Liver (tissue), 10 donors: ENCODE measurements at places on chromosomes 2 and 18. TPM values are rescaled to one million over a fixed set of nuclear protein-coding genes. Genes with fewer than 3 reads are reported as not detected.

DNA sequence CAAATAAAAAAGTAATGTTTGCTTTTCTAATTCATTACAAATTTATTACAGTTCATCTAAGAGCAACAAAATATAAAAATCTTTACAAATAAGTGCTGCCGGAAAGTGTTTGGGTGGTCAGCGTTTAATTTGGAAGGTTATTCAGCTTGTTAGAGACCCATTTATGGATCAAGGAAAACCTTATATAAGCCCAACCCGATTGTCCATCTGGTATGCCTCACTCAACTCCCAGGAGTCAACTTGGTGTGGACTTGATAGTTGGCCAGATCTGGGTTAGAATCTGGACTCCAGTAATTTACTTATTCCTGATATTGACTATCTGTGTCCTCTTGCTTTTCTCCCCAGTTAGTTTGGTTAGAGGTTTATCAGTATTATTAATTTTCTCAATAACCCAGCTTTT, 106.2 kb downstream of the KCTD1 start:
- no peak for DNase-seq

- DNase-seq: no peak
Observed at GRCh38 chr2:228871012-228871411, 400.1 kb downstream of the PID1 start.

GRCh38 chr2:20390524-20391123, 40.0 kb upstream of the PUM2 start:
- DNase-seq: no peak

- no peak for DNase-seq
Observed at GRCh38 chr2:195563857-195564512, 93.0 kb upstream of the SLC39A10 start.

- no peak for DNase-seq
Observed at GRCh38 chr2:158179660-158180059, 78.0 kb downstream of the UPP2 start.

- DNase-seq: no peak
Observed at GRCh38 chr2:26139269-26140183, 33.4 kb upstream of the GAREM2 start.

DNA sequence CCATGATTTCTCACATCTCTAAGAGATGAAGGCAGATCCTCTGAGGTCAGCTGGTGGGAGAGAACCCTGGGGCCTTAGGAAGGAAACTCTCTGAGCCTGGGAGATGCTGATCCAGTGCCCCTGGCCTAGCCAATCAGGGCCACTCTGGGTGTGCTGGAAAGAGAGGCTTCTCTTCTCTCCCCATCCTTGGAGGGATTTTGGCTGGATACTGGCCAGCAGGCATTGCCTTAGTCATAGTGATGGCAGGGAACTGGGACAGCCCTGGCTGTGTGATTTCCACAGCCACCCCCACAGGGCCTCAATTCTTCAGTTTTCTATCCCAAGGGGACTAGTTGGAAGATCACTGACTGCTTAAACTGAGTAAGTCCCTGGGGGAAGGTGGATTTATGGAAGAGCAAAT, 26.6 kb upstream of the PLB1 start:
- DNase-seq: no peak

DNA sequence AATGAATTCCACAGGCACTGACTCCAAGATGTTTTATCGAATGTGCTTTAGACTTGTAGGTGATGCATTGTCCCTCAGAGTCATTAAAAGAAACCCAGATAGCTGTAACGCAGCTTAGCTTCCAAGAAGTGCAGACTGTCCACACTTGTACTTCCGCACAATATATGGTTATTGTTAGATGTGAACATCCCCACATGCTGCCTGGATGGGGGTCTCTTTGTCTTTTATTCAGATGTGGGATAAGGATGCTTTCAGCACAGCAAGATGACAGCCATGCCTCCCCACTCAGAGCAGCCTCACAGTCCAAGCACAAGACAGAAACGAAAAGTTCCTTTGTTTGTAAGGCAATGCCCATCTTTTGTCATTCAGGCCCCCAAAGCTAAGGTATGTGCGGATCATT, 416.6 kb downstream of the HRH4 start:
- DNase-seq: no peak

GRCh38 chr18:70290482-70291294, 1.8 kb downstream of the SOCS6 start:
- no peak for DNase-seq

DNA sequence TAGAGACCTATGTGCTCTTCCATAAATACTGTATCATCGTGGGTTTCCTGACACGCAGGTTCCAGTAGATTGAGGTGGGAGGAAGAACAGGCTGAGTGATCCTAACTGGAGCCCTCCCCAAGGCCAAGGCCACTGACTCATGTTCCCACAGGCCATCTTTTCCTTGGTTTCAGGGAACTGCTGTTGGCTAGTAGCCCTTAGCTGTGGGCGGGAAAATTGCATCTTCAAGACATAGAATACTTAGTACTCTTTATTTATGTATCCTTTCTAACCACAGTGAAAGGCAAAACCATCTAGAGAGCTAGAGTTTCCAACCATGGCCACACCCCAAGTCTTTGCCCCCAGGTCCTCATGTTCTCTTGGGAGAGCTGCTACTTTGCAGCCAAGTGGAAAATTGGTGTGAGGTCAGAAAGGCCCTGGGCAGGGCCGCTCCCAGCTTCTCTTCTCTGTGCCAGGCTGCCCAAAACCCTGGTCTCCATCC, 55.9 kb downstream of the COPS8 start:
- DNase-seq: peak; percentile 9

DNA sequence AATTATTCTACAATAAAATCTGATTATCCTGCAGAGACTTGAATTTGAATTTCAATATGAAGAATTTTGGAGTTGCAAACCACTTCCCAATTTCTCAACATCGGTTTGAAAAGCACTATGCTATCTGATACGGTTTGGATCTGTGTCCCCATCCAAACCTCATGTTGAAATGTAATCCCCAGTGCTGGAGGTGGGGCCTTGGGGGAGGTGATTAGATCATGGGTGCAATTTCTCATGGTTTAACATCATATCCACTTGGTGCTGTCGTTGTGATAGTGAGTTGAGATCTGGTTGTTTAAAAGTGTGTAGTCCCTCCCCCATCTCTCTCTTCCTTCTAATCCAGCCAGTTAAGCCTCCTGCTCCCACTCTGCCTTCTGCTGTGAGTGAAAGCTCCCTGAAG, 205.7 kb downstream of the NBAS start:
- no peak for DNase-seq

- no peak for DNase-seq
Observed at GRCh38 chr2:148586522-148587128, 57.9 kb upstream of the EPC2 start.

DNA sequence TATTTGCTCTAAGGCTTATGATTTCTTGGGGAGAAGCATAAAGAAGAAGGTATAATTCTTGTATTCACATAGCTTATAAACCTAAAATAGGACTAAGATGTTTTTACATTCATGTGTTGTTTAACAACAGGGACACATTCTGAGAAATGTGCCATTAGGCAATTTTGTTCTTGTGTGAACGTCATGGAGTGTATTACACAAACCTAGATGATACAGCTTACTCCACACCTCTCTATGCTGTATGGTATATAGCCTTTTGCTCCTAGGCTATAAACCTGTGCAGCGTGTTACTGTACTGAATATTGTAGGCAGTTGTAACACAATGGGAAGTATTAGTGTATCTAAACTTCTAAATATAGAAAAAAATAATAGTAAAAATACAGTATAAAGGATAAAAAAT, 92.1 kb downstream of the PHLPP1 start:
- no peak for DNase-seq

- no peak for DNase-seq
Observed at GRCh38 chr2:101442667-101443061, 32.2 kb downstream of the RFX8 start.

DNA sequence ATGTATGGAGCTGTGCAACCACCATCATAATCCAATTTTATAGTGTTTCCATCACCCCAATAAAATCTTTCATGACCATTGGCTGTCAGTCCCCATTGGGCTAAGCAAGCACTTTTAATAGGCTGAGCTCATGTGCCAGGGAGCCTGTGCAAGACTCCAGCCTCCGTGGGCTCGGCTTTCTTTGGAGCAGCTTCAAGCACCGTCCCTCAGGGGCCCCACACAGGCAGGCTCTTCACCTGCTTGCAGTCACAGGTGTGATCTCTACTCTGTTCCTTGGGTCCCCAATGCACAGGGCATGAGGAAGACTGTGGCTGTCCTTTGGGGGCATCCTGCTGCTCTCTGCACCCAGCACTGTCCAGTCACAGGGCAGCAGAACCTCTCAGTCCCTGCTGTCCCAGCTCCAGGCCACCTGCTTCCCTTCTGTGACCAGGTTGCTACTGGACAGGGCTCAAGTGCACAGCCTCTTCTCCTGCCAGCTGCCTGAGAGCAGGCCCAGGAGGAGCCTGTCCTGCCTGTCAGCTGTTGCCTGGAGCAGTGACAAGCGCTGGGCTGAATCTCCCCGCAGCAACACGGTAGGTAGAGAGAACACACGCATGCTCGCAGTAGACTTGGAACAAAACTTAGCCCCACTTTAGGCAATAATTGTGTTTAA, 40.7 kb upstream of the TMEM131 start:
- no peak for DNase-seq

DNA sequence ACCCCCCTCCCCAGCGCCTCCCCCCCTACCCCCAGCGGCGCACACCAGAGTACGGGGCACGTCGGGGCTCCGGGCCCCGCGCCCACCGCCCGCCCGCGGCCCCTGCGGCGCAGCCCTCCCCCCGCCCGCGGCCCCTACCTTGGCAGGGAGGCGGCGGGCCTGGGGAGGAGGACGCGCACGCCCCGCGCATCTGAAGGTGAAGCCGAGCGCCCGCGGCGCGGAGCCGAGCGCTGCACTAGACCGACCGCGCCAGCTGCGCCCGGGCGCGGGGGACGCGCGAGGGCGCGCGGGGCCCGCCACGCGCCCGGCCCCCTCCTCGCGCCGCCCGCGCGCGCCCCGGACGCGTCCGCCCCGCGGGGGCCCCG, at the start of gene ZNF516:
Gene ZNF516, minus strand, starts transcription at position 237 of the 365 bp plus-strand sequence. CDS start 52,188 bp downstream, outside the sequence.
- no peak for DNase-seq

The DOK6 gene
- total RNA-seq: 1.1 TPM

The GALNT1 gene
- total RNA-seq: 42.2 TPM

The ALPP gene
- total RNA-seq: not detected

The TRIM43 gene
- not detected for total RNA-seq

The ING5 gene
- 24.2 TPM for total RNA-seq

The PAIP2B gene
- 28.6 TPM for total RNA-seq

The HTR2B gene
- 0.33 TPM for total RNA-seq

The NFATC1 gene
- 1.6 TPM for total RNA-seq
